ENCODE measurements at places on chromosomes 12 and 14. TPM values are rescaled to one million over a fixed set of nuclear protein-coding genes. Genes with fewer than 3 reads are reported as not detected.

- DNase-seq = peak; percentile 58
Observed at GRCh38 chr12:46386877-46387629, 14.5 kb upstream of the SLC38A2 start.

- no peak for DNase-seq
Observed at GRCh38 chr14:58362798-58363412, 32.8 kb upstream of the TOMM20L start.

- DNase-seq = no peak
Observed at GRCh38 chr12:108821407-108822397, 35.7 kb downstream of the SSH1 start.

GRCh38 chr12:124379938-124380754 is 85.3 kb downstream of the RFLNA start:
- no peak for DNase-seq

- DNase-seq = no peak
Observed at GRCh38 chr14:55756557-55756956, 176.6 kb downstream of the KTN1 start.

DNA sequence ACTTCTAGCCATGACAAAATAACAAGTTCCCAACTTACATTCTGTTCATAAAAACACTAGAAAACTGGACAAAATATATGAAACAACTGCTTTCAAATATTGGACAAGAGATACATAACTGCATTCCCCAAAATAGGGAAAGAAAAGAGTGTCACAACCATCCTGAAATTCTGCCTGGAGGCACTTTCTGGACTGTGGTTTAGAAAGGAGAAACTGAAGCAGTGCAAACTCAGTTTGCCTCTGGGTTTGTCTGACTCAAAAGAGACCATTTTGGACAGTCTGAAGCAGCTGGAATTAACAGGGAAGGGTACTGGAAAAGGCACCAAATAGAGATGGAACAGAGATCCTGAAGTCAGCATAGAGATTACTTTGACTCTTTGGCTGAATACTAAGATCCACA is 11.3 kb upstream of the SYT1 start:
- no peak for DNase-seq

- no peak for DNase-seq
Observed at GRCh38 chr14:33464254-33464962, 486.5 kb downstream of the EGLN3 start.

CD27 gene
- 5.3 TPM for total RNA-seq

GRCh38 chr12:105418821-105419291 is 88.4 kb downstream of the C12orf75 start:
- no peak for DNase-seq

- DNase-seq = no peak
Observed at GRCh38 chr12:96408993-96409392, 8.8 kb upstream of the CDK17 start.

GRCh38 chr12:9751204-9752144 is 9.2 kb downstream of the CD69 start:
- DNase-seq = no peak

GRCh38 chr14:36229262-36229661 is 52.7 kb upstream of the PTCSC3 start:
- no peak for DNase-seq

DNA sequence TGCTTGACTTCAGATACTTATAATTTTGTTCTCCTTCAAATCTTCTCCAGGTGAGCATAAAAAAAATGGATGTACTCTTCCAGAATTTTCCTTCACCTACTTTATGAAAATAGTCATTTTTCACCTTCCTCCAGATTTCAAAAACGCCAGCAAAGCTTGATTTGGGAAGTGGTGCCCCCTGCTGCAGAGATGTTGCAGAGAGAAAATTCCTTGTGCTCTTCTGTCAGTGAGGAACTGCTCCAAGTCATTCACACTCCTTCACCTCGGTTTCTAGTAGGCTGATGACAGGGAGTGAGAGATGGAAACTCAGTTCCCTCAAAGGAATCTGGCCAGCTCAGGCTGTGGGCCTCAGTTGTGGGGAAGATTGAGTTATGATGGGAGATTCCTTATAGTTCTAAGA is 24.2 kb upstream of the RNASE3 start:
- DNase-seq = no peak

ST8SIA1 gene
- 3.2 TPM for total RNA-seq

ALX1 gene
- not detected for total RNA-seq

DNA sequence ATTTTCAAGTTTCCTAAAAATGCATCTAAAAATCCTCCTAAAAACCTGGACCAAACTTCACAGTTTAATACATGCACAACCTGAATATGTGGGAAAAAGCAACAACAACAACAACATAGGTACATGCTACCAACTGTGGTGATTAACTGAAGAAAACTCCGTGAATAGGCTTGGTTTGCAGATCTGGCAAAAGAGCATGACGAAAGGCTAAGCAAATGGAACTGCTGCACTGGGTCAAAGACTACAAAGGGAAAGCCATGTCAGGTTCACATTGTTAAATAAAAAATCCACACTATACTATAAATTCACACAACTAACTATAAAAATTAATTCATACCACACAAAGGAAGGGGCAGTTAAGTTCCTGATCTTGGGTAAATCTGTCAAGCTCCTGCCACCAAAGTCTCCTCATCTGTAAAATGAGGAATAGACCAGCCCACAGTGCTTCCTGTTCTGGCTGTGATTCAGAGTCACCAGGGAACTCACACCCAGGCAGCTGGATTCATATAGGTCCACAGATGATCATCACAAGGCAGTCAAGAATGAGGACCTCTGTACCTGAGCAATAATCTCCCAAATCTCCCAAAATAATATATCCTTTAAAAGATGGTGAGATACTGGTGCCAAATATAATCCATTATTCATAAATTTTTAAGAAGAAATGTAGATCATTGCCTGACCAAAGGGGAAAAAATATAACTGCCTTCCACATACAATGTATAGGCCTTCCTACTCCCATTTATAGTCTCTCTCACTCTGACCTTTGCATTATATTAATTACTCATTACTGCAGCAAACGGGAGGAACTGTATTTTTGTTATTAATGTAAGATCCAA is 7.0 kb downstream of the CORO1C start:
- DNase-seq = no peak

DNA sequence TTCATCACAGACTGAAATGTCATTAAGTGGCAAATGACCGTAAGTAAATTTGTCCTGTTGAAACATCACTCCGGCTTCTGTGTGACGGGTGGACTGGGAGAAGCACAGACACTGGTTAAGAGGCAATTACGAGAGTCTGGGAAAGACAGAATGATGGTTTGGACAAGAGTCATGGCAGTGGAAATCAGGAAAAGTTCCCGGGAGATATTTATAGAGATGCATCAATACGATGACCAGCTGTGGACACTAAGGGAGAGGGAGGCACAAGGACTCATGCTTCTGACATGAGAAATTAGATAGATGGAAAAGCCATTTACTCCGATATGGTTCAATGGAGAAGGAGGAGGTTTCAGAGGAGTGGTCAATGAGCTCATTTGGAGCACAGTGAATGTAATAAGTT is 27.3 kb downstream of the CKAP4 start:
- no peak for DNase-seq

DNA sequence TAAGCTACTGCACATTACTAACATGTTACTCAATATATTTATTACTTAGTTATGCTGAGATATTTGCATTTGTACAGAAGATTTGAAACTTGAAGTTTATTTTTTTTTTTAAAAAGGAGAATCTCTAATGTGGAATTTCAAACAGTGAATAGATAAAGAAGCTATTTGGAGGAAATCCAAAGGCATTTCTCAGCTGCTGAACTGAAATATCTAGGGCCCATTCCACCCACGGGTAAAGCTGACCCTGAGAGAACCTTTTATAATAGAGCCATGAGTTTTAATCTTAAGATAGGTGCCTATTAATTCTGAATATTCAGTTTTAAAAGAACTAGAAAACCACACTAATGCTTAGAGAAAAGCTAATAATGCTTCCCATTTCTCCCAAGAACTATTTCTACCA is 225.4 kb upstream of the CAND1 start:
- DNase-seq = no peak

DNA sequence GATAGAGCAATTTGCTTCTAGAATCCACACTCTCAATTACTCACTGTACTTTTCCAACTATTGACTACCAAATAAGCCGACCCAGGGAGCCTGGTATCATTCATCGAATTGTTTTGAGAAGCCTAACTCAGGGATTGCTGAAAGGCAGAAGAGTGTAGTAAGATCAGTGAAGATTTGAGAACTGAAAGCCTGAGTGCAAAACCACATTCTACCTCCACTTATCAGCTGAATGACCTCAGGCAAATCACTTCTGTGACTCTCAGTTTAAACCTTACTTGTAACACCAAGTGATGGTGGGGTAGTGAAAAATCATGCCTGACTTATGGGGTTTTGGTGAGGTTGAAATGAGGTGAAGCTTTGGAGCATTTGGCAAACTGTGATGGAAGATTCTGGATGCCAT is 126.1 kb upstream of the MAX start:
- DNase-seq = no peak

DNA sequence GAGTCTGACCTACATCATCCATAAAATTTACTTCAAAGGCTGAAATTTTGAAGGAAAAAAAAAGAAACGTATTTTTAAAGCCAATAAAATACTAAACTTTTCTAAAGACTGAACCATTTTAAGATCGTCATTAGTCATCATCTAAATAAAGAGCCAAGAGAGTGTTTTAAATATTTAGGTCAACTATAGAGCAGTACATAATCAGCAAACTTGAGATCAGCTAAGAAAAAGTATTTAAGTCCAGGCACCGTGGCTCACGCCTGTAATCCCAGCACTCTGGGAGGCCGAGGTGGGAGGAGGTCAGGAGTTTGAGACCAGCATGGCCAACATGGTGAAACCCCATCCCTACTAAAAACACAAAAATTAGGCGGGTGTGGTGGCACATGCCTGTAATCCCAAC is 35.5 kb downstream of the HECTD1 start:
- DNase-seq = no peak

SIX6 gene
- total RNA-seq = not detected

ASIC1 gene
- 0.35 TPM for total RNA-seq

- peak; percentile 81 for DNase-seq
Observed at GRCh38 chr12:13559318-13559978, 362.9 kb downstream of the EMP1 start.

GRCh38 chr12:94585626-94586025 is 64.7 kb downstream of the TMCC3 start:
- DNase-seq = peak; percentile 61

- DNase-seq = no peak
Observed at GRCh38 chr12:47947341-47947740, 16.1 kb upstream of the TMEM106C start.

C12orf50 gene
- not detected for total RNA-seq

- DNase-seq = no peak
Observed at GRCh38 chr14:87632796-87633195, 360.2 kb downstream of the GALC start.

KCNC2 gene
- total RNA-seq = not detected

DNA sequence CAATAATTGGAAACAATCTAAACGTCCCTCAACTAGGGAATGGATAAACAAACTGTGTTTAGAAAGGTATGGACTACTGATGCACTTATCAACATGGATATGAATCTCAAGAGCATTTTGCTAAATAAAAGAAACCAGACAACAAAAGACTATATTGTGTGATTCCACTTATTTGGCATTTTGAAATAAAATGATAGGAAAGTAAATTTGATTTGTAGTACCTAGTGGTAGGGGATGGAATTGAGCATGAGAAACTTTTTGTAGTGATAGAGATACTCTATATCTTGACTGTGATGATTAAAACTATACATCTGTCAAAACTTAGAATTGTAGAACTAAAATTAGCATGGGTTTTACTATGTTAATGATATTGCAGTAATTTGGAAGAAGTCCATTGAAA is 87.1 kb downstream of the ARID2 start:
- no peak for DNase-seq

CARMIL3 gene
- total RNA-seq = 2.7 TPM
